ENCODE measurements at places on chromosomes 3 and 15. TPM values are rescaled to one million over a fixed set of nuclear protein-coding genes. Genes with fewer than 3 reads are reported as not detected.

The GAP43 gene
- 0.22 TPM for total RNA-seq

The PLAAT1 gene
- total RNA-seq: 4.2 TPM

GRCh38 chr3:105532251-105532650, 165.5 kb downstream of the ALCAM start:
- DNase-seq: no peak

- DNase-seq: no peak
Observed at GRCh38 chr3:183038757-183039156, 58.4 kb upstream of the DCUN1D1 start.

DNA sequence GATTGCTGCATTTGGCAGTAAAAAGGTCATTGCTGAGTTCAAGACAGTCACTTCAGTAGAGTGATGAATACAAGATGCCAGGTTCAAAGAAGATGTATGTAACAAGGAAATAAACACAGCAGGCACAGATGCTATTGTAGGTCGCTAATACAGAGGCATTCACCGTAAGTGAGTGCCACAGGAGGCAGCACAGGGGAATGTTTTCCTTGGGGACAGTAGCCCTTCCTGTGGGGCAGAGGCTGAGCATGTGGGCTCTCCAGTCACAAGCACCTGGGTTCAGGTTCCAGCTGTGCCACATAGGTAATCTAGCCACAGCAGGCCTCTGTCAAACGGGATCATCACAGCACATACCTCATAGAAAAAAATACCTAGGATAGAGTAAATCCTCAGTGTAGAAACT, 86.3 kb downstream of the RSL24D1 start:
- DNase-seq: no peak

DNA sequence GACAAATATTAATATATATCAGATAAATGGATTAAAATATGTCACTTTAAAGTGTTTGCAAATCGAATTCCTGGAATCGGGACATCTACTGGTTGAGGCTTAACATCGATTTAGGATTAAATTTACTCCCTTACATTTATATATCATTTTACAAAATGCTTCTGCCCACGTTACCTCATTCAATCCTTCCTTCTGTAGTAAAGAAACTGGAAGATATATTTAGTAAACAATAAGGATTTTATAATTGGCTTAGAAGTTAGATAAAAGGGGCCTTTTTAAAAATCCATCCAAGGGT, 1.3 kb downstream of the CLPX start:
- no peak for DNase-seq

GRCh38 chr3:1423566-1424089, 330.8 kb downstream of the CNTN6 start:
- no peak for DNase-seq

- no peak for DNase-seq
Observed at GRCh38 chr3:184168363-184169120, 6.1 kb upstream of the AP2M1 start.
